NCI-H187 (cell line): ENCODE measurements at places on chromosomes 5 and 9.
A peak's percentile ranks its signal among the peaks of the same experiment; 100 is the strongest.

DNA sequence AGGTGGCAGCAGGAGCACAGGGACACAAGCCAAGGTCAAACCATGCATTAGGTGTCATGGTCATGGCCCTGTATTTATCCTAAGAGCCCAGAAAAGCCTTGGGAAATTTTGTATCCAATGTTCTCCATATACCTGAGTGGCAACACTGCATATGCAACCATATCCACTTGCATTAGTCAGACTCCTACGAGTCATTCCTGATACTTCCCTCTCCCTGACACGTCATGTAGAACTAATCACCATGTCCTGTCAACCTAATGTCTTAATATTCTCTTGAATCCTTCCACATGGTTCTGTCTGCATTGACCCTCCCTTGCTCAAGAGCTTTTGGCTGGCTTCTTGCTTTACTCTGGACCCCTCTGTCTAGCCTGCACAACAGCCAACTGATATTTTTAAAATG, 9.4 kb downstream of the SCGB3A2 start:
- DNase-seq, result no peak

- DNase-seq, result no peak
Measured at GRCh38 chr9:87713278-87713987, 12.5 kb upstream of the CTSL start.

- DNase-seq, result no peak
Measured at GRCh38 chr5:109748546-109748945, 58.8 kb downstream of the MAN2A1 start.

GRCh38 chr9:98430535-98431292, 175.3 kb upstream of the TBC1D2 start:
- no peak for DNase-seq

- no peak for DNase-seq
Measured at GRCh38 chr5:125416055-125416454, 669.6 kb upstream of the ZNF608 start.

DNA sequence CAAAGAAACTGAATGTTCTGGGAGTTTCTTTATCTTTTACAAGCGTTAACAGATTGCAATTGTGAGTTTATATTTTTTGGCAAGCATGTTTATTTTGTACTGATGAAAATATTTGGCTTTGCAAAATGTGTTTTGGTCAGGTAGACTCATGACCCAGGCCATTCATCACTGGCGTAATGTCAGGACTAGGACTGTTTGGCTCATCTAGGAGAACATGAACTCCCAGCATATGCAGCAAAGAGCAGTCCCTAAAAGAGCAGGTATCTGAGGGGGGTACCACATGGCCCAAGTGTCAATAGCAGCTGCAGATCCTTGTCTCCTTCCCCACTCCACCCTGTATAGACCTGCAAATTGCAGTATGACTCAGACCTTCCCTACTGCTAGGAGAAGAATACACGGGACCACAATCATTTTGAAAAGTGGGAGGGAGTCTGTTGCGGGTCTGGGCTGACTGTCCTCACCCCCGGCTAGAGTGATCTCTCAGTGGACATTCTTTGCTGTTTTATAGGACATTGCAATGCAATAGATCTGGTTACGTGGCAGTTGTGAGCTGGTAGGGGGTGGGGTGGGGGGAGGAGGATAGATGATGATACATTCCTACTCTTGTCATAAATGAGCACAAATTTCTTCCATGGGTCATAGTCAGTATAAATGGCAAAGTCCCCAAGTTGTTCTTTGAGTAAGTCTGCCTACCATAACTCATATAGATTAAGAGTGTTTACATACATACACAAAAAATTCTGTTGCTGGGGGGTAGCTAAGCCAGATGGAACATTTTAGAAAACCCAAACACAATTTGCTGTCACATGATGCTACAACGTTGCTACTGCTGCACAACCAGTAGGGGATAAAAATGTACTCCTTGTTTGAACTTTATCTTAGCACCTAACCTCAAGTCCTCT, 20.8 kb upstream of the SNCAIP start:
- DNase-seq, result no peak

DNA sequence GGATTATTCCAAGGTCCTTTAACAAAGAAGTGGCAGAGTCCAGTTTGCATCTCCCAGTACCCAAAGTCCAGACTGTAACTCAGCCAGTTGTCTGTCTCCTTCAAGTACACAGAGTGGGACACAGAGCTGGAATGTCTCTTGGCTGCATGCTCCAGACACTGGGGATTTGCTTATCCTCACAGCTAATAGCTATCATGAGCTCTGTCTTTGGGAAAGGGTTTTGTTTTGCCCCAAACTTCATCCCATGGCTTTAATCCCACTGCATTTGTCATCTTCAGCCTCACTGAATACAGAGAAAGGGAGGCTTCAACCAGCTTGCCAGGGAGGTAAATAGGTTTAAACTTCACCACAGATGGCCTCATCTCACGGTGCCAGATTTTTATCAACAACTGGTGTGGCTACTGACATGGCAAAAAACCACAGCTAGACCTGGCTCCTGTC, 412.2 kb upstream of the SLC24A2 start:
- DNase-seq, result no peak

- DNase-seq, result no peak
Measured at GRCh38 chr5:145943674-145944121, 7.3 kb downstream of the SH3RF2 start.

- no peak for DNase-seq
Measured at GRCh38 chr5:59599729-59600128, 293.8 kb downstream of the PDE4D start.

GRCh38 chr9:134127616-134128015, 8.3 kb upstream of the WDR5 start:
- no peak for DNase-seq

DNA sequence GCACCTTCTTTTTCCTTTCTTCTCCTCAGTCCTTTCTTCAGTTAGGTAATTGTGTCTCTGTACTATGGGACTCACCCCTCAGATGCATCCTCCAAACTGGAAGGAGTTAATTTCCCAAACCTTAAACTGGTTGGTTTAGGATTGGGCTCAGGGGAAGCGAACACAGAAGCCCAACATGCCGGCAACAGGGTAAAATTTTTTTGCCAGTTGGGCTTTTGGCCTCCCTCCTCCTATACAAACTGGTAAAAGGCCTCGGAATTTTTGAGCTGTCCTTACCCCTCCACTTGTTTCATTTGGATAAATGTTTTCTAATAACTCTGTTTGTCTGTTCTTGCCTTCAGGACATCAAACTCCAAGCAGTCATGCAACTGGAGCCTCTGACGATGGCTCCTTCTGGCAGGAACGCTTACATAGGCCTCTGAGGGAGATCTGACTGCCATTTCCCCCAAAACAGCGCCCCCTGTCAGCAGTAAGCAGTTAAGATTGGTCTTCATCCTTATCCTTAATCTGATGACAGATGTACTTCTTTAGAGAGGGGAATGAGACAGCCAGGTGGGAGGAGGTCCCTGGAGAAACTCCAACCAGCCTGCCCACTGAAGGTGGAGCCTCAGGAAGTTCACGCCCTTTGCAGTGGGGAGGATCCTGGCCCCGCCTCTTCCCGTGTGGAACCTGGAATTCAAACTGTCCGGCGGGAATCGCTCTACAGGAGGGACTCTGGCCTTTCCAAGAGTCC, 57.8 kb upstream of the SPINK5 start:
- DNase-seq, result no peak

GRCh38 chr9:136847088-136847825, 2.0 kb upstream of the PHPT1 start:
- no peak for DNase-seq

- DNase-seq, result no peak
Measured at GRCh38 chr5:13708906-13709305, 235.6 kb downstream of the DNAH5 start.

DNA sequence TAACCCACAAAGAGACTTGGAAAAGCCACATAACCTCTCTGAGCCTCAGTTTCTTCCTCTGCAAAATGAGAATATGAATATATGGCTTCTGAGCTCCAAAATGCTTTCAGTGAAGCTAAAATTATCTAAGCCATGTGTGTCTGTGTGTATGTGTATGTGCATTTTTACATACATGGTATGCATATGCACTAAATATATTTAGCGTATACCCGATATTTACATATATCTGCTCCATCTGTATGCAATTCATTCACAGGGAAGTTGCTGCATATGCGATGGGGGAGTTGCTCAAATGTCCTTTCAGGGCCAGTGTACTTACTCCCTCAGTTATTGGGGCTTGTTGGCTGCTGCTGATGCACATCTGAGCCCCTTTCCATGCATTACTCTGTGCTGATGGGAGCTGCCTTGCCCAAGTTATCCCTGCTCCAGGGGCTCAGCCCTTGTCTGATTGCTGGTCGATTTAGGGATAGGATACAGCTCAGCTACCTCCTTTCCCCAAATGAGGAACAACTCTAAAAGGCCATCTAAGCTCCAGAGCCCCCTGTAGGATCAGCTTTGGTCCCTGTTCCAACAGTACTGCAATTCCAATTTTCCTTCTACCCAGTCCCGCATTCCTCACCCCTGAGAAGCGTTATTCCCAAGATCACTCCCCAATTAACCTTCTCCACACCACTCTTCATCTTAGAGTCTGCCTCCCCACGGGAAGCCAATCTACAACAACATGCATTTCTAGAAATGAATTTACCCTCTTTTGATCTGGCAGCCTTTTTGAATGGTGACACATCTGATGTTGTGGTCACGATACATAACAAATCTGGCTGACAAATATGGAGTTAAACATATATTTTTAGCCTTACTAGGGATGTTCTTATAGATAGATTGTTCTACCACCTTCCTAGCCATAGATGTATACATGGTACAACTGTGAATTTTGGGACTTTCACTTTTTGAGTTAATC, 15.9 kb downstream of the RHOBTB3 start:
- DNase-seq, result no peak

GRCh38 chr5:171849585-171850323, 64.1 kb downstream of the SMIM23 start:
- DNase-seq, result no peak

- peak; percentile 75 for DNase-seq
Measured at GRCh38 chr5:151896031-151896691, 28.5 kb downstream of the GLRA1 start.

GRCh38 chr5:110544603-110545002, 181.9 kb downstream of the TMEM232 start:
- no peak for DNase-seq

DNA sequence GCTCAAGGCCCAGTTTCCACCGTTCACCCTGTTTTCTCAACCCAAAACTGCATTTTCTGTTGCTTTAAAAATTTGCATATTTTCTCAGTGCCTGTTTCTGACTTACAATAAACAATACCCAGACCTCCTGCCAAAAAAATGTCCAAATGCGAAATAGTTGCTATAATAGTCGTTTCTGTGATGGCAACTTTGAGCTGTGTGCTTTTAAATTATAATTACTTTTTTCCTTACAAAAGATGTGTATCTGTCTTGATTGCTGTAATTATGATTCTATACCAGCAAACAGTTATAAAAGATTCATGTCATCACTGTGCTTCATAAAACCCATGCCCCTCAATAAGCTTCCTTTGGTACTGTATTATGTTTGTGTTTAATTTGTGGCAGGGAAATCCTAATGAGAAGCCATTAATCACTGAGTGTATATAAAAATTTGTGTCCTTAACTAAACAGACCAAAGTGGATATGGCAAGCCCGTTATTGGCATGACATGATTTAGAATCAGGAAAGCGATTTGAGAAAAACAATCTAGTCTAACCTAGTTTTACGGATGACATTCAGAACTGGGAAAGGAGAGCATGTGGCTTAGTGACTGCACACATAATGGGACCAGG, 5.4 kb upstream of the SLC1A3 start:
- no peak for DNase-seq

DNA sequence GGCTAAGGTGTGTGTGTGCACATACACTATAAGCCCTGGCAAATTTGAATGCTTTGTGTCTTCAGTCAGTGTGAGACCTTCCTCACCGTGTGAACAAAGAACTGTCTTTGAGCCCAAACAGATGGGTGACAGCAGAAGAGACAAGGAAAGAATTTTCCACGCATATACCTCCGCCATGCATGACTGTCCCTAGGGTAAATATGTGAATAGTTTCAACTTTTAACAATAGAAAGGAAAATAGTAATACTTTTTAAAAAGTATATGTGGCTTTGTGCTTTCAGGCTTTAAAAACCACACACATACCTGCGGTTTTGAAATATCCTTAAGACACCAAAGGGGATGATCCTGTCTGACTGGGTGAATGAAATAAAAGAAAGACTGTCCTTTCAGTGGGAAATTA, 438.6 kb upstream of the MPDZ start:
- no peak for DNase-seq

GRCh38 chr5:134524826-134525682, at the start of gene JADE2:
TSS of gene JADE2 (plus strand) at chr5:134525670. CDS start at chr5:134535858, 10,188 bp downstream.
- peak; percentile 18 for DNase-seq

GRCh38 chr5:147017621-147018020, 139.1 kb upstream of the PPP2R2B start:
- no peak for DNase-seq

- DNase-seq, result no peak
Measured at GRCh38 chr9:35754264-35754663, at the start of gene MSMP. TSS of gene MSMP (minus strand) at chr9:35754276. CDS start at chr9:35754129, 147 bp downstream.

DNA sequence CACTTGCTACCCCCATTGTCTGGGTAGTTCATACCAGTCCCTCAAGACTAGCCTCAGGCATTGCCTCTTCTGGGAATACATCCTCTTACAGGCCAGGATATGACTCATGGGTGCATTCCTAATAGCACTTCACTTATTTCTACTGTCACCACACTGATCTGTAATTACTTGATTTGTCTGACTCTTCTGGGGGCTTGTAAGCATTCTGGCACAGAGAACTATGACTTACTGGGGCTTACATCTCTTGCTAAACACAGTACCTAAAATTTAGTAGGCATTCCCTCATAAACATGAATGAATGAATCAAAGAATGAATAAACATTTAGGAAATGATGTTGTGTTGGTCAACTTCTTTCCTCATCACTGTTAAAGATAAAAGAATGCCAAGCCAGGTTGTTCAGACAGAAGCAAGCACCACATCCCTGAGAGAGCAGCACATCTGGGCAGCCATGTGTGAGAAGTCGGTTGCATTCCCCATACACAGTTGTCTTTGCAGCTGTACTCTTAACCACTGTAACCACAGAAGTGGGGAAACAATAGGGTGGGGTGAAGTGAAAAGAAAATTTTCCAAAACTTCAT, 27.6 kb downstream of the IL7R start:
- no peak for DNase-seq

DNA sequence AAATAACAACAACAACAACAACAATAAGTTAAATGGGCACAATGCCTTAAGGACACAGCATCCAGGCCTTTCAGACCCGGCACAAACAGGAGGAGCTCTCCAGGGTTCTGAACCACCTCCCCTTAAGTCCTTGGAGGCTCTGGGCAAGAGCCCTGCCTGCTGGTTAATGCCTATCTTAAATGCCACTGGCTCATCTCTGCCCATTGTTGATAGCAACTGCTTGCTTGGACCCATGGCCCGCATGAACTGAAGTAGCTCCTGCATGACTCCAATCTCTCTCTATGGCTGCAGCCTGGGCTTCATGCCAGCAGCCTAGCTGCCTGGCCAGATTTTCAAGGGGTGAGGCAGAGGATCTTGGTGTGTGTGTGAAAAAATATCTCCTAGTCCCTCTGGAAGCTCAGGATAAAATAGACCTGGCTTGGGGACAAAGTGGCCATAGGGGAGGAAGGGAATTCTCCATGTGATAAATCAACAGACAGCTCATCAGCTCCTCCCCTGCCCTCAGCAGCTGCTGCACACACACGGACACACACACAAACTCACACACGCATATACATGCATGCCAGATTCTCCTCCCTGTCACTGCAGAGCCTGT, 27.4 kb downstream of the FAM219A start:
- DNase-seq, result peak; percentile 40
